ENCODE measurements at places on chromosomes 11 and 22.

GRCh38 chr11:130418756-130419155 is 9.7 kb downstream of the ADAMTS8 start:
- no peak for DNase-seq

DNA sequence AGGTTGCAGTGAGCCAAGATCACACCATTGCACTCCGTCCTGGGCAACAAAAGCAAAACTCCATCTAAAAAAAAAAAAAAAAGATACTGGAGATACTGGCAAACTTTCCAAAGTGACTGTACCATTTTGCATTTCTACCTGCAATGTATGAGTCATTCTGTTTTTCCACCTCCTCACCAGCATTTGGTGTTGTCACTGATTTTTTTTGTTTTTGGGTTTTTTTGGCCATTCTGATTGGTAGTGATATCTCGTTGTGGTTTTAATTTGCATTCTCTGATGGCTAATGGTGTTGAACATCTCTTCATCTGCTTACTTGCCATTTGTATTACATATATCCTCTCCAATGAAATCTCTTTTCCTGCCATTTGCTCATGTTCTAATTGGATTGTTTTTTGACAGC is 12.0 kb upstream of the RBX1 start:
- no peak for DNase-seq

GRCh38 chr11:128061281-128061871 is 526.0 kb downstream of the ETS1 start:
- no peak for DNase-seq

DNA sequence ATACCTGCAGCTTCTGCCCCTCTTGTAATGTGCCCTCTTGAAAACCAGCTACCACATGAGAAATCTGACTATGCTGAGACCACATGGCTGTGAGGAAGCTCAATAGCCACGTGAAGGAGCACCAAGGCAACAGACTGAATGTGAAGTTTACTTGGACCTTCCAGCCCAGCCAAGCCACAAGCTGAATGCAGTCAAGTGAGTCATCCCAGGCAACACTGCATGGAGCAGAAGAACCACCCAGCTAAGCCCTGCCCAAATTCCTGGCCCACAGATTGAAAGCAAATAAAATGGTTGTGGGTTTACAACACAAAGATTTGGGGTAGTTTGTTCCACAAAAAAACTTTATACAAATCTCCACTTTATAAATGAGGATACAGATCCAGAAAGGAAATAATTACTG is 114.5 kb downstream of the TIMP3 start:
- no peak for DNase-seq

DNA sequence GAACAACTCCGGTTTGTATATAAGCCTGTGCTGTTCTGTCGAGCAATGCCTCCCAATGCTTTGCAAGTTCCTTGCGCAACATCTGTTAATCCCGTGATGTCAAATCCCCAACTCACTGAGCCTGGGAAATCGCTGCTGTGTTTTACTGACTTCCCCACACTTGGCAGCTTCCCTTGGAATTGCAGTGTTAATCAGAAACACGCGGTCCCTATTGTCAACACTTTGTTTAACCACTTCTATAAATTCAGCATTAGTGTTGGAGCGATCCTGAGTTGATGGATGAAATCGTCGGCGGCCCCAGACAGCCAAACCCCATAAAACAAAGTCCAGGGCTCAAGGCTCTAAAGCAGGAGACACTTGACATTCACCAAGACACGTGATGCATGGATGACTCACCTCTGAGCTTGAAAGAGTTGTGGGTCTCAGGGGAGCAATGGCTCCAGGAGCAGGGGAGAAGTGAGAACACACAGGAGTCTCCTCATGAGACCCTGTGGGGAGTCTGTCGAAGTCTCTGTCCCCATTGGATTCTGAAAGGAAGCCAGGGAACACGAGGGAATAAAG is 555.3 kb downstream of the MIAT start:
- DNase-seq: peak; percentile 69

GRCh38 chr22:32574958-32575910 is 100.6 kb downstream of the FBXO7 start:
- no peak for DNase-seq

DNA sequence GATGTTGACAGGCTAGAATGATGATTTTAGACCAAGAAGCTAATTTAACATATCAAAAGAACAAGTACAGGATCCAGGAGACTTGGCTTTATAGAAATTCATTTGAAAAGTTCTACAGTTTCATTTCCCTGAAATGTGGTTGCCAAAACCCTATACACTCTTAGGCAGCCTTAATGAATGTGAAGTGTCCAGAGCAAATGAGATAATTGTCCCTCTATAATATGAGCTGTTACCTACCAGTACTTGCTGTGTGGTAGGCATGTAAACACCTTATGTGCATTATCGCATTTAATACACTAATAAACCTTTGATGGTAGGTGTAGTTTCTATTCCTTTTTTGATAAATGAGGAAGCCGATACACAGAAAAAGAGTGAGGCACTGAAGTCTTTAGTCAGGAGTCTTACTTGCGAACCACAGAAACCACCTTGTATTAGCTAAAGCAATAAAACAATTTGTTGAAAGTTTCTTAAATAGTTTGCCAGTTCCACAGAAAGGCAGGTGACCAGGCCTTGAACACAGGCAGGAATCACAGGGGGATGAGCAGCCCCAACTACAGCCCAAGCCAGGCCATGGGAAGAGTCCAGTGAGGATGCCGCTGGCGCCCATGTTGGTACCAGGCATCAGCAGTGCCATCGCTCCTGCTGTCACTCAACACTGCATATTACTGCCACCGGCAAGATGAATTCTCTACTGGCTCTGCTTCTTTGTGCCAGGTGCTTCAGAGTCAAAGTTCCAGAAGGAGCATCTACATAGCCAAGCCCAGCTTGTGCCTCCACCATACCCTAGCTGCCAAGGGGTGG is 81.7 kb downstream of the SWAP70 start:
- no peak for DNase-seq
